GOT3 (cell line): ENCODE measurements at places on chromosomes 3 and 15.

DNA sequence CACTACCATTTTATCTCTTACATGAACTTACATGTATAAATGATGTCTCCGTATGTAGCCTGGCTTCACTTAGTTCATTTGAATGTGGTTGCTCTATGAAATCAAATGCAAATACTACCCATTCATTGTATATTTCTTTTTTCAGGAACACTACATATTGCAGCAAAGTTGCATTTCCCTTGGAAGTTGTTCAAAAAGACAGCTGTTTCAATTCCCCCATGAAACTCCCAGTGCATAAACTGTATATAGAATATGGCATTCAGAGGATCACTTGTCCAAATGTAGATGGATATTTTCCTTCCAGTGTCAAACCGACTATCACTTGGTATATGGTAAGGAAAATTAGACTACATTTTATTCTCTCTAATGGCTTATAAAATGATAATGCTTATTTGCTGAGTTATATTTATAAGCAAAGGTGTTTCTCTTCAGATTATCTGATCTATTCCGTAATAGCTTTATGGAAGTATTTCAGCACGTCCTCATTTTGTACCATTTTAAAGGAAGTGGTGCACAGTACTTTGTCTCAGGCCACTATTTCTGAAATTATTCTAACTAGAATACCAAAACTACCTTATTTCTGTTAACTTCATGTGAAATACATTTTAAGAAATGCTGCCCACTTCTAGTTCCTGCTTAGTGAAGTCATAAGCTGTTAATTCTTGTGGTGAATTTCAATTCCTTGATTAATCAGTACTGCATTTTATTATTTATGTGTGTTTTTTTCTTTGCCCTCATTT, 95.1 kb downstream of the IL1RAP start:
- no peak for DNase-seq

- DNase-seq, result no peak
Measured at GRCh38 chr3:3260870-3261269, 81.4 kb upstream of the CRBN start.

DNA sequence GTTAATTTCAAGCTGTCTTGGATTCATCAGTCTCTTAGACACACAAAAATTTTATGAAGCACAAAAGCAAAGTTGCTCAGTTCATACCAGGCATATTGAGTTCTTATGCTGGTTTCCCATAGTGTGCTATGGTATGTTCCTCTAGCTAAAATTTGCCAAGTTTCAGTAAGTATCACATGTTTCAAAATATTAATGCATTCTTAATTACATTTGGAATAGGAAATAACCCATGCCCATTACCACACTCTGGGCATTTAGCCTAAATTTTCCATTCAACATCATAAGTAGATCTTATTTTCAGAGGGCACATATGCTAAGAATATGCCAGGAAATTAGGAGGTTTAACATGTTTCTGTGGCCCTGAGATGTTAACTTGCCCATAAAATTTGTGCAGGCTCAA, 289.9 kb downstream of the SHOX2 start:
- no peak for DNase-seq

DNA sequence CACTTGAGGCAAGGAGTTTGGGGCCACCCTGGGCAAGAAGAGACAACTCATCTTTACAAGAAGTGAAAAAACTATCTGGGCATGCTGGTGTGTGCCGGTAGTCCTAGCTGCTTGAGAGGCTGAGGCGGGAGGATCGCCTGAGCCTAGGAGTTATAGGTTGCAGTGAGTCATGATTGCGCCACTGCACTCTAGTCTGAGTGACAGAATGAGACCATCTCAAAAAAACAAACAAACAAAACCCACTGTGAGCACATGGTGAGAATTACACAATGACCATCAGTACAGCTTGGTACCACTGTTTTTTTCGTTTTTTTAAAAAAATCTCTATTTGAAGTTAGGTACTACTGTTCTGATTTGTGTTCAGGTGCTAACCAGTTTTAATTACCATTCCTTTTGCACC, 13.6 kb downstream of the VPS39 start:
- DNase-seq, result no peak

- no peak for DNase-seq
Measured at GRCh38 chr3:23640471-23641146, 165.1 kb upstream of the UBE2E1 start.

DNA sequence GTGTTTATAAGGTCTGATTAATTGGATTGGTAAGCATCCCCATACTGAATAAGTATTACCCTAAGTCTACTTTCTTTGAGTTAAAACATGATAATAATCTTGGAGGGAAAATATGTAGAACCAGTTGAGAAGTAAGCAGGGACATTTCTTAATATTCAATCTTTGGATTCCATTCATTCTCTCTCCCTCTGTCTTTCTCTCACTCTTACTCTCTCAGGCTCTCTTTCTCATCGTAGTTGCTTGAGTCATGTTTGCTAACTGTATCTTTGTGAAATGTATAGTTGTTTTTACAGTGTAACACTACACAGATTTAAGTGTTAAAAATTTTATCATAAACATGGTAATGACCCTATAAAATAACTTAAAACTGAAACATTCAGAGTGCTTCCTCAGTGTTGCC, 163.8 kb downstream of the RSRC1 start:
- no peak for DNase-seq

DNA sequence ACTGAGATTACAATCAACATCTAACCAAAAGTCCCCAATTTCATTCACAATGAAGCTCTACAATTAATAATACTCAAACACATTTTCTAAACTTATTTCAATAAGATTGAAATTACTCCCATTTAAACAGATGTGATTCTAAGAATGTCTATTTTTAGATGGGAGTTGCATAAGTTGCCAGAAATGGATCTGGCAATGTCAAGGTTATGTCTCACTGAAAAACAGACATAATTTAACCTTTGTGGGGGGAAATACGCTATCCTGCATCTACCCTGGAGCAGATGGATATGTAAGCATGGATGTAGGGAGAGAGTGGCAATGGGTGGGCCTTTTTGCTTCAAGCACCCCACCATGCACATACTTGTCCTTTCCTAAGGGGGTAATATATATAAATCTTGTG, 6.7 kb upstream of the EIF1B start:
- no peak for DNase-seq

GRCh38 chr3:101262393-101263240, 57.8 kb downstream of the IMPG2 start:
- DNase-seq, result no peak

DNA sequence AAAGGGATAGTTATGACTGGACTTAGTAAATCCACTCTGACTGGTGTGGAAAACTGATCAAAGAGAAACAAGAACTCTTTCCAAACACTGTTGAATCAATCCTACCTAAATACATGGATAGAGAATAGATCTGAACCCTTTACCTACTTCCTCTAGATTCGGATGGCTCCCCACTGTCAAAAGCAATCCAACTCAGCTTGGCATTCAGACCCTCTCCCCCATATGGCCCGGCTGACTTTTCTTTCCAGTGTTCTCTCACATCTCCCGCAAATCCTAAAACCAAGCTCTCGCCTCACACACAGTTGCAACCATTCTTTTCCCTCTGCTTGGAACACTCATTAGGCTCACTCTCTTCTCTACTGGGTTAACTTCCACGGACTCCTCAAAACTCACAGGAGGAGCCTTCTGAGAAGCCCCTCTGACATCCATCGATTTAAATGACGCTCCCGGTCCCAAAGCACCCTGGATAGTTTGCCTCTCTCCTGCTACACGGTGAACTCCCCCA, 639 bp downstream of the SPICE1 start:
- DNase-seq, result no peak

DNA sequence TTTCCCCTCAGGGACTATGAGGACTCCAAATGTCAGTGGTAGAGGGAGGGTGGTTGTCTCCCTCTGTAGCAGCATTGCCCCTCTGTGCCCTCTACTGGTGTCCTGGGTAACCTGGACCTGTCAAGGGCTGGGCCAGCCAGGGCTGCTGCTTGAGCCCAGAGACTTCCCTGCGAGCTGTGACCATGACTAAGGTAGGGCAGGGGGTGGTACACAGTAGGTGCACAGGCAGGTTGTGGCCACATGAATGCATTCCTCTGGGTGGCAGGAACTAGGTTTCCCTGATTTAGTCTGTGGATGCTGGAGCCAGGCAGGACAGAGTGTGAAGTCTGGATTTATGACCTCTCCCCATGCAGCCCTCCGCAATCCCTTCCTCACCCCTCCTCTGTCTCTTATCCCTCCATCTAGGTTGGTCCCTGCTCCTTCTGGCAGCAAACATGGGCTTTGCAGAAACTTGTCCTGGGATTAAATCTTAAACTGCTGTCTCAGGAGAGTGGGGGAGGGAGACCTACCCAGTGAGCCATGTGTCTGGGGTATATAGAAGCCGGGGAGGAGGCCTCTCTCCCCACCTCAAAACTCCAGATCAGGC, 8.7 kb upstream of the SEMA3F start:
- no peak for DNase-seq

GRCh38 chr15:47812470-47812999, 95.2 kb downstream of the SEMA6D start:
- DNase-seq, result no peak

GRCh38 chr15:66847565-66847991, 145.5 kb downstream of the SMAD6 start:
- no peak for DNase-seq

DNA sequence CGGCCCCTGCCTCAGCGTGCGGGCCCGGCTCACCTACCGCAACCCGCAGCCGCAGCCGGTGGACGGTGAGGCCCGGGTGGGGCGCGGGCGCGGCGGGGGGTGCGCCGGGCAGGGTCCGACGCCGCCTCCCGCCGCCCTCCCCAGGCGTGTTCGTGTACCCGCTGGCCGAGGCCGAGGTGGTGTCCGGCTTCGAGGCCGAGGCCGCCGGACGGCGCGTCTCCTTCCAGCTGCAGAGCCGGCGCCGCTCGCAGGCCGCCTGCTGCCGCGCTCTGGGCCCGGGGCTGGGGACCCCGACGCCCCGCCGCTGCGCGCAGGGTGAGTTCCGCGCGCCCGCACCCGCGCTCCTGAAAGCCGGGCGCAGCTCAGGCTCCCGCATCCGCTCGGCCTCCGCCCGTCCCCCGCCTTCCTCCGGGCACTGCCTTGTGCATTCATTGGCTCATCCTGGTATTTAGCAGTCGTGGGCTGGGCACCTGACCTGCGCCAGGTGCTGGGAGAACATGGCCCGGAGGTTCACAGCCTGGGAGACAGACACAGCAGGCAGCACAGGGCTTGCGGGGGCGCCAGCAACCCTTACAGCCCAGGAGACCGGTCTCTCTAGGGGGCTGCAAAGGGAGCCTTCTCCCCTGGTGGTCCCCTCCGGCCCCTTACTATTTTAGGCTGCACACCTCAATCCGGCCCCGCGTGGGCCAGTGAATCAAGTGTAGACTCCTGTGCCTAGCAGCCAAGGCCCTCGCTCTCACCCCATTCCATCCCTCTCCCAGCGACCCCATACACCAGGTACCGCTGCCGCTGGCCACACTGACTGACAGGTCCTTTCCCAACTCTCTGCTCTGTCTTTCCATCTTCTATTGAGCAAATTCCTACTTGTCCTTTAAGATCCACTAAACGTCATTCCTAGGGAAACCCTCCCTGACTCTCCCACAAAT, 1.5 kb downstream of the VWA5B2 start:
- DNase-seq, result no peak

- no peak for DNase-seq
Measured at GRCh38 chr3:41482134-41482533, 282.8 kb downstream of the CTNNB1 start.

- no peak for DNase-seq
Measured at GRCh38 chr3:186461141-186461540, 83.0 kb downstream of the CRYGS start.

- no peak for DNase-seq
Measured at GRCh38 chr3:70990185-70990584, 593.3 kb downstream of the FOXP1 start.

- no peak for DNase-seq
Measured at GRCh38 chr15:38671006-38671387, 106.4 kb upstream of the RASGRP1 start.

DNA sequence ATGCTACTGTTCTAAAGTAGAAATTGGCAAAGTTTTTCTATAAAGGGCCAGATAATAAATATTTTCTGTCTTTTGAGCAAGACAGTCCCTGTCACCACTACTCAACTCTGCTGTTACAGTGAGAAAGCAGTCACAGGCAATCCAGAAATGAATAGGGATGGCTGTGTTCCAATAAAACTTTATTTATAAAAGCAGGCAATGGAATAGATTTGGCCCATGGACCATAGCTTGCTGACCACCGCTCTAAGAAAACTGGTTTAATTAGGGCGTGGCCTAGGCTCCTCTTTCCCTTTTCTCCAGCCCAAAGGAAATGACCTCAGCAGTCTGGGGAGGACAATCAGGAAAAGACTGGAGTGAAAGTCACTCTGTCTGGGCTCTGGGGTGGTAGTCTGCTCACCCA, 183.8 kb downstream of the MEGF11 start:
- DNase-seq, result no peak

DNA sequence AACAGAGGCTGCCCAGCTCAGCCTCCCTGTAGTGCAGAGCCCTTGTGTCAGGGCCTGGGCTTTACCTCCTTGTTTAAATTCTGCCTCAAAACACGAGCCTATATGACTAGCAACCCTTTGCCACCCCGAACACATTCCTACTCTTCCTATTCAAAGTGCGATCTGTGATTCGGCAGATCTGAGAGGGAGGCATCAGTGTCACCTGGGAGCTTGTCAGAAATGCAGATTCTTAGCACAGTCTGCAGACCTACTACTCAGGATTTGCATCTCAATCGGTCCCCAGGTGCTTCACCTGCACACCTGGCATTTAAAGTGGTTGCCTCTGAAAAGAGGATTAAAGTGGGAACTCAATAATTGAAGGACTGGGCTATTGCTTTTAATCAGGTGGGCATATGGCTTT, 273.2 kb upstream of the TOPAZ1 start:
- no peak for DNase-seq

- no peak for DNase-seq
Measured at GRCh38 chr3:140148824-140149390, 213.9 kb downstream of the CLSTN2 start.
